ENCODE measurements at places on chromosomes 5 and 9.
A peak's percentile ranks its signal among the peaks of the same experiment; 100 is the strongest.

- DNase-seq: no peak
These were observed 82.6 kb downstream of the SMIM23 start for GRCh38 chr5:171868236-171868635.

DNA sequence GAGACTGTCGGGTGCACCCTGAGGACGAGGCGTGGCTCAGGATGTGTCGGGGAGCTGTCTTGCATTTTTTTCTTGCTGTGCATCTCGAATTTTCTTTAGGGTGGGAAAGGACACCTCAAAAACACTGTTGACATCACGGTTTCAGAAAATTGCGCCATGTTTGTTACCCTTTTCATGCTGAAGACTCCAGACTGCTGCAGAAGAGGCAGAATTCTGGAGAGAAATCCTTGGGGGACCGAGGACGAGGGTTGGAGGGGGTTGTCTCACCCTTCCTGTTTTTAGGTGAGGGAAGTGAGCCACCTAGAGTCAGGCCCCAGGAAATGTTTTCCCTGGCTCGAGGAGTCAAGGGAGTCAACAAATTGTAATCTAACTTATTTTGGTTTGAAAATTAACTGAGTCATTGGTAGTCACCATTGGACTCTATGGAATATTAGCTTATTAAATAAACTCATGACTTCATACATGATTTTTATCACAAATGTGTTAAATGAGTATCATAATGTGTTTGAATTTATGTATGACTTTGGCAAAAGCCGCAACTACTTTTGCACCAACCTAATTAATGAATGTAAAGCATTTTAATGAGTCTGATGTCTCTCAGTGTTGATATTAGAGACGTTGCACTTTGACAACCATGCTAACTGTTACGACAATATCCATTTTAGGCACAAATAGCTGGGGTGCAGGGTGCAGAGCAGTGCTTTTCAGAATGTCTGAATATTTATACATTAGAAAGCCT lies 724 bp upstream of the LYSMD3 start:
- peak; percentile 5 for DNase-seq

GRCh38 chr9:71483436-71483835 lies 284.9 kb downstream of the CEMIP2 start:
- DNase-seq: no peak

GRCh38 chr5:166767858-166768257 lies 1523.6 kb upstream of the WWC1 start:
- no peak for DNase-seq

DNA sequence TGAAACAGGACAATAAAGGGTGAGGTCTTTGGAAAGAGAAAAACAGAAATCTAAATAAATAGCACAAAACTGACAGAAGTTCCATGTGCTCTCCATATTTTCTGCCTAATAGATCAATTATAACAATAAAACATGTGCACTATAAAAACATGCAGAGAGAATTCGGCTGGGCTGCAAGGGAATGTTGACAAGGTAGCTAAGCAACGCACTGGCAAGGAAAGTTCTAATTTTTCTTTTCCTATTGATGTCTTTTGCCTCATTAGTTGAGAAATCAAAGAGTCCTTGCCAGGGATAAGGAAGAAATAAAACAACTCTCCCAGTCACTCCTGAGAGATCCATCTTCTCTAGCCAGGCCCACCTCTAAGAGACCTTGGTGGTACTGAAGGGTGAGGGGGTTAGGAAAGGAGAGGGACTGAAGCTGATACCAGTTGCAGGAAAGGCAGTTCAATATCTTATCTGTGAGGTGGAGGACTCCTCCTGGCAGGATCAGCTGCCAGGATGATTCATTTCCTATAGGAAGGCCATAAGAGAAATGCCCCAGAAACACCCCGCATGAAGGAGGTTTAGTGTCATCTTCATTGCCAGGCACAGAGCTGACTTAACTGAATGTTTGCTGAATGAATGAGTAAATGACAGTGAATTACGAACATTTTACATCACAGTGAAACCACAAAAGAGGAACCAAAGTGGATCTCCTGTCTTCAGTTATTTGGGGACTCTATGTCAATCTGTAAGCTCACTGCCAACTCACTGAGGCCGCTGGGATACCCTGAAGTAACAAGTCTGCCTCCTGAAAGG lies 63.7 kb upstream of the IFNK start:
- no peak for DNase-seq

- no peak for DNase-seq
These were observed 274.1 kb upstream of the C9orf72 start for GRCh38 chr9:27847380-27847779.

- no peak for DNase-seq
These were observed 6.2 kb downstream of the ARSI start for GRCh38 chr5:150296496-150296895.

GRCh38 chr5:131394128-131394527 lies 130.3 kb downstream of the CDC42SE2 start:
- DNase-seq: no peak

- DNase-seq: no peak
These were observed 176.8 kb upstream of the RASEF start for GRCh38 chr9:83239747-83240146.

DNA sequence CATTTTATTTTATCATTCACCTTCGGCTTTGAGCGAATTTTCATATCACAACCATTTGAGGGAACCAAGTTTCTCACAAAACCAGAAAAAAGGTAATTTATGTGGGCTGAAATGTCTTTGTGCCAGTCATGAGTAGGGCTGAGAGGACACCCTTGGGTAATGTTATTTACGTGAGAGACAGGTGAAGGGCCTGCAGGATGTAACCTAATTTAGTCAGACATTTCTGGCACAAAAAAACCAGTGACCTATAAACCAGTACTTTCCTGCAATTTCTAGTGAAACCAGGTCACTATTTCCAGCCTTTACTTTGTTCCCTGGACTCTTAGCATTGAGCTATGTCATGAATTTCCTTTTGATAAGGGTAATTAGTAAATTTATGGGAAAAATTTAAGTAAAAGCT lies 17.2 kb upstream of the CCDC112 start:
- no peak for DNase-seq

DNA sequence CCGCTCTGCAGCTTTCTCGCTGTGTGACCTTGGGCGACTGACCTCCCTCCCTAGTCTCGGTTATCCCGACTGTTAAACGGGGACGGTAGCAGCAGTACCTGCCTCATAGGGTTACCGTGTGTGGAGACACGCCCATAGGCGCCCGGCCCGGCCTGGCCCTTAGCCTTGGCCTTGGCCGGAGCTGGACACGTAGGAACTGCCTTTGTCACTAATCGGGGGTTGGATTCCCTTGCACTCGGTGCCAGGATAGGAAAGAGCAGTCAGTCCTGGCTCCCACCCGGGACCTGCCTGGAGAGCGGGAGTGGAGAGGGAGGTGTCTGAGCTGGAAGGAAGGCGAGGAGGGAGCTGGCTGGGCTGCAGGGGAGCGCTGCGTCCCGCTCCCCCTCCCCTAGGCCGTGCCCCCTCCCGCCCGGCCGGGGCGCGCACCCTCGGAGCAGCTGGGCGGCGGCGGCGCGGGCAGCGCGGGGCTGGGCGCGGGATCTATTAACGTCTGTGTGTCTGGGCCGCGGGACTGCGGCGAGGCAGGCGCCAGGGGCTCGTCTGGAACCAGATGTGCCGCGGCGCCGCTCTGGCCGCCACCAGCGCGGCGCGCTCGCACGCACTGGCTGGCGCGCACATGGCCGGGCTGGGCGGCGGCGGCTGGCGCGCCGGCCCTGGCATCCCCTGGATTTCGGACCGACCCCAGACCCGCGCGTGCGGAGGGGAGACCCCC lies 31.7 kb downstream of the PRRX2 start:
- no peak for DNase-seq

DNA sequence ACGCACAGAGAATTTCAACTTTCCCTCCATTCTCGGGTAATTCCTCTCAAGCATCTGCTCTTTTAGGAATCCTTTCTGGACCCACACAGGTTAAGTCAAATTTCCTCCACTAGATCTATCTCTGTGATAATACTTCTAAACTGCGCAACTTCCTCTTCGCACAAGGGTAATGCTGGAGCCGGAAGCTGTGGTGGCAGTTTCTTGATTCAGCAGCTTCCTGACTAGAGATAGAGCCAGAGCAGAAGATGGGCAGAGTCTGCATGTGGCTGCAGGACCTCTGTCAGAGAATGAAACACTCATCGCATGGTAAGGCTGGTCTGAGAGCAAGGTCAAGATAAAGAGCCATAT lies 11.1 kb upstream of the CDC42SE2 start:
- DNase-seq: peak; percentile 66

GRCh38 chr9:93577975-93578682 lies 1.7 kb downstream of the PHF2 start:
- DNase-seq: no peak

- DNase-seq: no peak
These were observed 52.8 kb upstream of the RPL26L1 start for GRCh38 chr5:172906436-172906835.

GRCh38 chr9:90967145-90967538 lies 165.5 kb downstream of the SYK start:
- no peak for DNase-seq

DNA sequence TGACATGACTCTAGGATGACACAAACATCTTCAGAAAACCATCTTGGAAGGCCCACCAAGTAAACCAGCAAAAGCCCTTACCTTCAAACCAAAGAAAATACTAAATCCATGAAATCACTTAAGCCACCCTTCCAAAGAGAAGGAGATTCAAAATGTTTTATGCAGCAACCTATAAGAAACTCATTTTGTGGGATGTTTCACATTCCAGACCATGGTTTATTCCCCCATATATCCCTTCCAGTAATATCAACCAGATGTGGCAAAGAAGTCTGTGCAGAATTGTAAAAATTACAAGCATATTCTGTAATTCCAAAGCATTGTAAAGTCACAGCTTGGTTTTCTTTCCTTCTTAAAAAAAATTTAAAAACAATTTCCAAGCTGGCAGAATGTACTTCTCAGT lies 117.4 kb downstream of the SLIT3 start:
- DNase-seq: no peak

All from activated naive CD4-positive, alpha-beta T cell (primary cell).